Upper lobe of right lung (tissue), 1 donor: ENCODE measurements at places on chromosomes 3 and 15. TPM values are rescaled to one million over a fixed set of nuclear protein-coding genes. Genes with fewer than 3 reads are reported as not detected.

DNA sequence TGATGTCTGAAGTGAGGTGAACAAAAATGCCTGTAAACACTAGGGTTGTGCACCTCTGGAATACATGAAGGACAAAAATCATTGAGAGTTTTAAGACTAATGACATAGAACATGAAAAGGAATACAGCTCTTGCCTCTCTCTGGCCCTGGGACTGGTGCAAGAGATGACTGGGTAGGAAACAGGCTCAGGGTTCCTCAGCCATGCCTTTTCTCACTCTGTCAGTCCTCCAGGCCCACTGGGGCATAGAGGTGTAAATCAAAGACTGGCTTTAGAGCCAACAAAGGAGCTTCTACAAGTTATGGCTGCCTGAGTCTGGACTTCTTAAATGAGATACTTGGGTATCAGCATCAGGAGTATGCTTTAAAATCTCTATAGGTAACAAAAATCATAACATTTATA, 554.7 kb upstream of the KCNMB2 start:
- DNase-seq, result no peak

- no peak for DNase-seq
Measured at GRCh38 chr3:127419641-127420553, 132.1 kb upstream of the PRR20G start.

GRCh38 chr3:125587039-125587648, 8.2 kb downstream of the OSBPL11 start:
- DNase-seq, result no peak

DNA sequence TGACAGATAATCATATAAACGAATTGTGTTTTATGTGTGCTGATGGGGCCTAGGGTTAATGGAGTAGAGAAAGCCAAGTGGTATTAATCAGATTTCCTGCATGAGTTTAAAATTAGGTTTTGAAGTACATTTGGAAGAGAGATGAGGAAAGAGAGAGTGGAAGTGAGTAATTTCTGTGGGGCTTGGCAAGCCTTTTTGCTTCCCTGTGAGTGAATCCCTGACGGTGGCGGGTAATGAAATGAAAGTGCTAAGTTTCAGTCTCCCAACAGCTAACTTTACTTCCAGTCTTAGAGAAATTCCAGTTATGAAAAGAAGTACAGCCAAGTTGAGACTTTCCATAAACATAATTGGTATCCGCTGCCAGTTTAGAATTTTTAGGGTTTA, 139.4 kb downstream of the BBX start:
- DNase-seq, result no peak

DNA sequence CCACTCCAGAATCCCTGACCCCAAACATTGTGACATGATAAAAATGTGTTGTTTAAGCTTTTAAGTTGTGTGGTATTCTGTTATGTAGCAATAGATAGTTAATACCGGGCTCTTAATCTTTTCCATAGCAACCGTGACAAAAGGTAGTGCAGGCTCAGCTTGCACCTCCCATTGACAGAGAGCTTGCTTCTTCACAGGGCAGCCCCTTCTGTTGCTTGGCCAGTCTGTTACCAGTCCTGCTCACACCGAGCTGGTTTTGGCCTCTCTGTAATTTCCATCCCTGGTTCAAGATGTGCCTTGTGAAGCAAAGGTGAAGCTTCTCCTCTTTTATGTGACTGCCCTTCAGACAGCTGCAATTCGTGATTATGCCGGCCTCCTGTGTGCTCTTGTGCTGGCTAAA, 86.9 kb downstream of the CRYGS start:
- DNase-seq, result no peak

The DNAH1 gene
- 11.2 TPM for total RNA-seq
